ENCODE measurements at places on chromosomes 1 and 21. TPM values are rescaled to one million over a fixed set of nuclear protein-coding genes. Genes with fewer than 3 reads are reported as not detected.

The LCE2C gene
- not detected for total RNA-seq

The RPE65 gene
- not detected for total RNA-seq

The ZBED6 gene
- total RNA-seq, result 23.4 TPM

The CLCA4 gene
- not detected for total RNA-seq

The FCGR3A gene
- total RNA-seq, result not detected

The OR2L5 gene
- total RNA-seq, result not detected

The FAM72B gene
- total RNA-seq, result 1.5 TPM

The C1orf141 gene
- not detected for total RNA-seq

Measured in placental pericyte (primary cell).